Stimulated activated CD8-positive, alpha-beta memory T cell treated with anti-CD3 and anti-CD28 coated beads, Interleukin-7, amount 100 ng/mL, for 1 hour (primary cell): ENCODE measurements at places on chromosomes 11 and 22.

DNA sequence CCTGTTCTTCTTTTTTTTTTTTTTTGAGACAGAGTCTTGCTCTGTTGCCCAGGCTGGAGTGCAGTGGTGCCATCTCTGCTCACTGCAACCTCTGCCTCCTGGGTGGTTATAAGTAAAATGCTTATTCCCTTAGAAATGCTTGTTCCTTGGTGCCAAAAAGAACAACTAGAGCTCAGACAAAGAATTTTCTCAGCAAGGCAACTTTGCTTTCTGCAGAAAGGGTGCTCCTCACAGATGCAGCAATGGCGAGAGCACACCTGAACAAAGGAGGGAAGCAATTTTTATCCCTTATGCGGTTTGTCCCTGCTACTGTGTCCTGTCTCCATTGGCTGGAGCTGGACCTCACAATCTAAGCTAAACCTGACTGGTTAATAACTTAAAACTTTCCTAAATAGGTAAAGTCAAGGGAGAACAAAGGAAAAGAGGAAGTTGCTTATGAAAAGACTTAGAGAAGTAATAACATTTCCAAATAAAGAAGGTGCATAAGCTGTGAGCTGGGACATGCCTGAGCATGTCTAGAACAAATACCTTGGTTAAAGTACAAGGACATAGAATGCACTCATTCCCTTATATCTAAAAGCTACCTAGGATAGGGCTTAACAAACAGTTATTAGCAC, 90.0 kb upstream of the PRR5 start:
- no peak for DNase-seq

GRCh38 chr11:45927332-45927683, 4.9 kb downstream of the LARGE2 start:
- no peak for DNase-seq

GRCh38 chr11:60375316-60375715, 3.0 kb upstream of the MS4A7 start:
- no peak for DNase-seq

DNA sequence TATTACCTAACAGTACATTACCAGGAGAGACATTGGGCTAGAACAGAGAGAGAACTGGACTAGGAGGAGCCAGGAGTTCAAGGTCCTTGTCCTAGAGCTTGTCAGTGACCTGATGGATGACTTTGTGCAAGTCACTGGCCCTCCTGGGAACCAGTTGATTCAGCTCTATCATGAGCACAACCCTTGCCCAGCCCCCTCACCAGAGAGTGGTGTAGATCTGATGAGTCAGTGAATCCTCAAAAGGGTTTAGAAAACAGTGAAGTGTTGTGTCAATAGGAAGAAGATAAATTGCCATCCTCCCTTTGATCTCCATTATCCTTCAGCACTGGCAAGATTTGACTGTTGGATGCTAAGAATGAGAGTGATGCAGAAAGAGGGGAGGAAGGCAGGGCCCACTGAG, 24.3 kb downstream of the NEU3 start:
- no peak for DNase-seq

DNA sequence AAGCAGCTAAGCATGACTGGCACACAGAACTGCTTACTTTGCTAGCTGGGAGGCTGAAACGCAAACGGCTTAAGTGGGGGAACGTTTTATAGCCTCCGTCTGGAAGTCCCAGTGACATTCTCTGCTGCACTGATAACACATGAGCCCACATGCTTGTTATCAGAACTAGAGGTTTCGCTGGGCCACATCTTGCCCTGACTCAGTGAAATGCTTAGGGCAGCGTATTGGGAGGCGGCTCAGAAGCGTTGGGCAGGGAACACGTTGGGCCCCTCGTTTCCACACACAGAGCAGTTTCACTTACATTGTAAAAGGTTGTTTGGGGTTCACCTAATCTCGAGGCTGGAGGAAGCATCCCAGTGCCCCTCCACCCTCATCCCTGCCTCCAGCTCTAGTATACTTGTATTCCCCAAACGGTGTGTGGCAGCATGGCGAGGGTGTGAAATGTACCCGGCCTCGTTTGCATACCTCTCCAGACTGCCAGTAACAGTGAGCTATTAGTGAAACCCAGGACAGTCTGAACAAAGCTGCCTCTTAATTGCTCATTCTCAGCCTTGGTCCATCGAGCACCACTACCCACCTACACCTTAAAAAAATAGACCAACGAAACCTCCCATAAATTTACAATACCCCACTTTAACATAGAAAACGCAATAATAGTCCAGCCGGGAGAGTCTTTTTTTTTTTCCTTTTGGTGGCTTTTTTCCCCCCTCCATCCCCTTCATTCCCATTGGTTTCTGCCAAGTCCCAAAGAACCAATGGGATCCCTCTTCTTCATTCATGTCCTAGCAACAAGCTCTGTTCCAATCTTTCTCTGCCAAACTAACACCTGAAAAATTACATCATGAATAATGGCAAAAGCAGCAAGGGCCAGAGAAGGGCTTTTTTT, 218.8 kb upstream of the SORL1-AS1 start:
- no peak for DNase-seq

DNA sequence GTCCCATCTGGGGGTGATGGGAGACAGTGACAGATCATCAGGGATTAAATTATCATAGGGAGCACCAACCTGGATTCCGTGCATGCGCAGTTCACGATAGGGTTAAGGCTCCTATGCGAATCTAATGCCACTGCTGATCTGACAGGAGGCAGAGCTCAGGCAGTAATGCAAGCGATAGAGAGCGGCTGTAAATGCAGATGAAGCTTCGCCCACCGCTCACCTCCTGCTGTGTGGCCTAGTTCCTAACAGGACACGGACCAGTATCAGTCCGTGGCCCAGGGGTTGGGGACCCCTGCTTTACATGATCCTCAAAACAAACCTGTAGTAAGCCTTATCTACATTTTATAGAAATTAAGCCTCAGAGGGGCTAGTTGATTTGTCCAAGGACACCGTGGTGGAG, 94.3 kb downstream of the TTC28 start:
- DNase-seq = no peak

- DNase-seq = no peak
These were observed 321.7 kb upstream of the SYN3 start for GRCh38 chr22:33379836-33380235.

DNA sequence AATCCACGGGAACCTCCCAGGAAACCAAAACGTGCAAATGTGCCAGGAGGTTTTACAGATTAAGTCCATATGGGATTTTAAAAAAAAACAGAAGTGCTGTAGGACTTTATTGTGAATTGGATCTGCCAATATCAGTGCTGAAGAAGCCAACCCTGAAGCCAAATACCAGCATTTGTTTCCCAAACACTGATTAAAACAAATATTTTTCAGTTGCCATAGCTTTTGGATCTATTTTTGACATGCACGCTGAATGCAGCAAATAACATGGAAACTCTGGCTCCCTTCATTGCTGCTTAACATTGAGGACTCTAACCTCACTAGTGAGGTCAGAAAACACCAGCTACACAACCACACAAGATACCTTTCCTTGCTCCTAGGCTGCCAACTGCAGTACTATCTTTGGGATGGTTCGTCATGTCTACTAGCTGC, 28.4 kb upstream of the SIK2 start:
- no peak for DNase-seq

DNA sequence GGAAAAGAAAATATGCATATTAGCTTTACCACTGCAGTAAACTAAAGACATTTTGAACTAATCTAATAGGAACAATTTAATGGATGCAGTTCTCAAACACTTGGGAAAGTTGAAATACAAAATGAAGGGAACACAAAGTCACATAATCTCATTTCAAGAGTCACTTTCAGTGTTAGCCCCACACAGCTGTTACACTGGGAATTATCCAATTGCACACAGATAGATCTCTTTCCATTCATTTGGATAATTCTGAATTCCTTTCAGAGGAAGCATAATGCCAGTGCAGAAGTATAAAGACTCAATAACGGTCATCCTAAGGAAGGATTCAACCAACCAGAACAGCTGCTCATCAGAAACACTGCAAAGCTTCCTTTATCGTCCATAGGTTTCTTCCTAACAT, 173.3 kb downstream of the GRIA4 start:
- DNase-seq = no peak

GRCh38 chr22:17359501-17359900, 9.8 kb upstream of the CECR2 start:
- no peak for DNase-seq

DNA sequence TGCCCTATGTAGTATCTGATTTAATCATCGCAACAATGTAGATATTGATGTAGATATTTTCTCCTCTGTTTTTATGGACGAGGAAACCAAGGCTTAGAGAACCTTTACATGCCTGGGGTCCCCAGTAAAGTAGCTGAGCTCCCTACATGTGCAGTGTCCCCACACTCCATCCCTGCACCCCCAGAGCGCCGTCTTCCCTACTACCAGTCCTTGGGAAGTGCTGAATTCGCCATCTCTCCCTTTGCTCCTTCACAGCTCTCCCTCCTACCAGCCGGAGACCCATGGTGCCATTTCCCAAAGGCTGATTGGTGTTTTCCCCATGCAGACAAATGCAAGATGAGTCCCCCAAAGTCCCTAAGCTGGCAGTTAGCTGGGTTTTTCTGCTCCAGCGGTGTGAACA, 86.0 kb downstream of the CEP164 start:
- no peak for DNase-seq

GRCh38 chr11:133134314-133135173, 397.8 kb downstream of the OPCML start:
- DNase-seq = no peak

- DNase-seq = no peak
These were observed at the start of gene P2RY6 for GRCh38 chr11:73271936-73272679. Gene P2RY6, plus strand, starts transcription at chr11:73272338. Its CDS starts 24,181 bp downstream, at chr11:73296519.

DNA sequence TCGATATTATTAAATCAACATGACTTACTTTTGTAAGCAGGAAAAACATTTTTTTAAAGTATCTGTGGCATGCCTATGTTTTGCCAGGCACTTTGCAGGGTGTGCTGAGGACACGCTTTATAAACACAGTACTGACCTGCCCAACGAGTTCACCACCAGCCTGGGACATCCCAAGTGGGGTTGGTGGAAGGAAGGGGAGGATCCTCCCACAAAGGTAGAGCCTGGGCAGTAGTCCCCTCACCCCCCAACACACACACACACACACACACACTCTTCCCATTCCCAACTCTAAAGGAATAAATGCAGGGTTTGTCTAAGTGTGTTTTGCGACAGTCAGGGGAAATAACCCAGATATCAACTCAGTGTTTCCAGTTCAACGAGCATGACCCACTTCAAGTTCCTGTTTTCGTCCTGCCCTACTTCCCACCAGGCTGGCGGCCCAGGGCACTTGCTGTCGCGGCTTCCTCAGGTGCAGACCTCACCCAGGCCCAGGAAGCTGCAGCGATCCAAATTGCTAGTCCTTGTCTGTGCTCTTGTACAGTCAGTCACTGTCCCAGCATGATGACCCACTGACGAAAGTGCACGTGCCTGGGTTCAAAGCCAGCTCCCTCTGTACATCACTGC, 3.1 kb downstream of the CERK start:
- DNase-seq = peak; percentile 32

DNA sequence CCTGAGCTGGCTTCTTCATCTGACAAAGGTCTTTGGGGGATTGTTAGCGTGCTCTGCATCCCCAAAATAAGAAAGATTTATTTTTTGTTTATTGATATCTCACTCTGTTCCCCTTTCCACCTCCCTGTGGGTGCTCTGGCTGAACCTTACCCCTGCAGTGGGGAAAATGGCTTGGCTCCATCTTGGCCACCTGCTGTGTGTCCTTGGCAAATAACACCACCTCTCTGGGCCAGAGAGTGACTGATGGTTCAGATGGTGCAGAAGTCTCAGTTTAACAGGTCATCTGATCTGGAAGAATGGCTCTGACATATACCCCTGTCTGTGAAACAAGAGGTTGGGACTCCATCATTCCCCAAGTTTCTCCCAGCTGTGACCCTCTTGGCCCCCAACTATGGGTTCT, 157.6 kb downstream of the MYO18B start:
- no peak for DNase-seq

- DNase-seq = no peak
These were observed 3.1 kb downstream of the CDC42EP1 start for GRCh38 chr22:37563153-37564081.

DNA sequence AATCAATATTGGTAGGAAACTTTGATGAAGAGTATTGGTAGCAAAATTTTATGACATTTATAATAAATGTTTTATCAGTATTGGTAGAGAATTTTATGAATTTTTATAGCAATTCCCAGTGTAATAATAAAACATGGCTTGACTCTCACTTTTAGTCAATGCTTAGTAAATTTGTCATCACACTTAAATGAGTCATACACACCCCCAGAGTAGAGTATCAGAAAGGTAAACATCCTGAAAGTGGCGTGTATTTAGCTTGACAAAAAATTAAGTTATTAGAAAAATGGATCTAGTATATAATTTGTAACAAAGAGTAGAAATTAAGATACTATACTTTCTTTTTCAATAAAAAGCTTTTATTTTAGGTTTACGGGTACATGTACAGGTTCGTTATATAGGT, 2.6 kb downstream of the MS4A3 start:
- no peak for DNase-seq

GRCh38 chr11:11895672-11896071, 53.9 kb downstream of the USP47 start:
- no peak for DNase-seq

DNA sequence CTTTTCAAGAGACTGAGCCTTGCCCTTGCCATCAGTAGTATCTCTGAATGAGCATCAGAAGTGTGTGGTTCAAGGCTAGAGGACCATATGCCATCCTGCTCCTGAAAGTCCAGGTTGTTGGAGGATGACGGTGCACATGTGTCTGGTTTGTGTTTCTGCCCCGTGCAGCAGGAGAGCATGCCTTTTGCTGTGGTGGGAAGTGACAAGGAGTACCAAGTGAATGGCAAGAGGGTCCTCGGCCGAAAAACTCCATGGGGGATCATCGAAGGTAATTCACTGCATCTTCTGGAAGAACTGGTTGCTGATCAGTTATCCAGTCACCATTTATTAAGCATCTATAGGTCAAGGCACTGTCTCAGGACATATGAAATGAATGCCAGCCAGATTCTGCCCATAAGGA, 6.1 kb upstream of the WBP2NL start:
- no peak for DNase-seq

DNA sequence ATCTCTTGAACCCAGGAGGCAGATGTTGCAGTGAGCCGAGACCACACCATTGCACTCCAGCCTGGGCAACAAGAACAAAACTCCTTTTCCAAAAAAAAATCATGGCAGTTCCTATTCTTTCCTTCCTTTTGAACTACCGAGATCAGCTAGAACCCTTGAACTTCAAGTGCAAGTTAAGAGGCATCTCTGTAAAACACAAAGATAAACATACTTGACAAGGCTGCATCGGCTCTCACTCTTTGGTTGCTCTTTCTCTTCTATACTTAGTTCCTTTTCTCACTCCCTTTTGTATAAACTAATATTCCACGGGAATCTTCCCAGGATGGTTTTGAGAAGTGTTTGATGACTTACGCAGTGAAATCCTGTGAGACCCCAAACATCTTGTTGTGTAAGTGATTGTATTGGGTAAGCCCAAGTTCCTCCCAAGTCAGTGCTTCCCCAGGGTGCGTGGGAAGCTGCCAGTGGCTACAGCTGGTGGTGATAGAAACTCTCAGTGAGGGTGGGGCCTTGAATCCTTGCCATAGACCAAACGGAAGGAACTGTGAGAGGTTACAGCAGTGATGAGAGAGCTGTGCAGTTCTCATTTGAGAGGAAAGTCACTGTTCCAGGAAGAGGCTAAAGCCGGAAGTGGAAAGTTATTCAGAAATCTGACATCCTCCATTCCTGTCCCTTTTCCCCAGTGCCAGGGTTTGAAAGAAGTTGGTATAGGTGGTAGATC, 24.1 kb upstream of the CDC42EP2 start:
- DNase-seq = no peak

- DNase-seq = no peak
These were observed 161.2 kb upstream of the GRIA4 start for GRCh38 chr11:105448703-105449079.

GRCh38 chr11:71165771-71166170, 86.6 kb downstream of the SHANK2 start:
- no peak for DNase-seq

- no peak for DNase-seq
These were observed 151.5 kb downstream of the ATG16L2 start for GRCh38 chr11:72965672-72966071.
